Activated CD4-positive, alpha-beta T cell treated with anti-CD3 and anti-CD28 coated beads, Interleukin-2, amount 10 ng/mL, durations not matched to agents 24 days and 14 days (primary cell): ENCODE measurements at places on chromosomes 7 and 10. TPM values are rescaled to one million over a fixed set of nuclear protein-coding genes. Genes with fewer than 3 reads are reported as not detected.
A peak's percentile ranks its signal among the peaks of the same experiment; 100 is the strongest.

DNA sequence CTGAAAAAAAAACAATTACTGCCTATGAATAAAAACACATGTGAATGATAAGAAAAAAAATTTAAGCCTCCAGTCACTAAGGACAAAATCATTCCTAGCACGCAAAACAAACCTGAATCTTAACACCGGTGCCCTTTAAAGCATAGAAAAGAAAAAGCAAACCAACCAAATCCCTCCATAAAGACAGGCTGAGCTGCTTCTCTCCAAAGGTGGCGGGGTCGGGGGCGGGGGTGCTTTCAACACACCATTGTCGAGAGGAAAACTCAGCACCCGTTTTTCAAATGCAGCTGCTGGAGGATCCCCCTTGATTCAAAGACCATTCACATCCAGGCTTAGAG, 1.4 kb downstream of the ST8SIA6 start:
- H3K4me1 ChIP-seq = peaks cover 17% of the 10 kb centered on the region
- peaks cover 8% of the 10 kb centered on the region for H3K36me3 ChIP-seq
- H3K27me3 ChIP-seq = peaks cover 58% of the 10 kb centered on the region
- H3K27ac ChIP-seq = no peak overlapping the region
- no peak for DNase-seq

DNA sequence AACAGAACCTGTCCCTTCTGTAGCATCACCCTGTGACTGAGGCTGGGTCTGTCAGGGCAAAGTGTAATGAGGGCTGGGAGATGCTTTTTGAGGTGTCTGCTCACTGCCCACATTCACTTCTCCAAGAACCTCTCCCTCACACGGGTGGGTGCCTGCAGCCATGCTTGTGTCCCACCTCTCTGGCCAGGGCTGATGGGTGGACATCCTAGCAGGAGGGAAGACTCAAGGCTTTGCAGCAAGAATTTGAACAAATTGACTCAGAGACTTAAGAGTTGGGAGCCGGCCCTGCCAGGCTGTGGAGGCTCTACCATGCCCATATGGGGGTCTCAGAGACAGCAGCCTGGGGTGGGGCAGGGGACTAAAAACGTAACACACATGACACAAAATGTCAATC, 33.4 kb downstream of the GOLGA7B start:
- DNase-seq = no peak
- H3K36me3 ChIP-seq = no peaks in the 10 kb centered on the region
- no peaks in the 10 kb centered on the region for H3K4me1 ChIP-seq
- no peaks in the 10 kb centered on the region for H3K27me3 ChIP-seq
- H3K27ac ChIP-seq = no peak overlapping the region

GRCh38 chr10:97518301-97519043, 19.7 kb downstream of the UBTD1 start:
- no peak for DNase-seq
- H3K36me3 ChIP-seq = no peaks in the 10 kb centered on the region
- no peaks in the 10 kb centered on the region for H3K4me1 ChIP-seq
- no peak overlapping the region for H3K27ac ChIP-seq

- H3K27ac ChIP-seq = peak overlapping the region; percentile 60
- DNase-seq = no peak
- peaks cover 8% of the 10 kb centered on the region for H3K4me1 ChIP-seq
- H3K27me3 ChIP-seq = no peaks in the 10 kb centered on the region
- no peaks in the 10 kb centered on the region for H3K36me3 ChIP-seq
These were observed 80.9 kb downstream of the DIP2C start for GRCh38 chr10:608331-609261.

DNA sequence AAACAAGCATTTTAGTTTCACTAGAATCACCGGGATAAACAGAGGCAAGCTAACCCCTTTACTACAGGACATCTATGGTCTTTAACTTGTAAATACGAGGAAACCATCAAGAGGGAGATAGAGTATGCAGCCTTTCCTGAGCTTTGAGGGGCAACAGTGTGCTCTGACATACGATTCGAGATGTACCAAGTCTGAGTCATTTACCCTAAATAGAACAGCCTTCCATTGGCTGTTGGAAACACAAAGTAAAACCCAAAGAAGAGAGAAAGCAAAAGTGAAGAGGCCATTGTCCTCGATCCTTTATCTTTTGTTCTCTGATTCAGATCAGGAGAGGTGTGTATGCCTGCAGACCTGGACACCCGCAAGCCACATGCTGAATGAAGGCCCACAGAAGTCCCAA, 289.5 kb downstream of the KCNMA1 start:
- no peak overlapping the region for H3K27ac ChIP-seq
- H3K27me3 ChIP-seq = no peaks in the 10 kb centered on the region
- no peaks in the 10 kb centered on the region for H3K4me1 ChIP-seq
- no peak overlapping the region for H3K4me3 ChIP-seq

- peaks cover 27% of the 10 kb centered on the region for H3K36me3 ChIP-seq
- H3K27me3 ChIP-seq = no peaks in the 10 kb centered on the region
These were observed 2.3 kb upstream of the ZC3HAV1 start for GRCh38 chr7:139111811-139112301.

DNA sequence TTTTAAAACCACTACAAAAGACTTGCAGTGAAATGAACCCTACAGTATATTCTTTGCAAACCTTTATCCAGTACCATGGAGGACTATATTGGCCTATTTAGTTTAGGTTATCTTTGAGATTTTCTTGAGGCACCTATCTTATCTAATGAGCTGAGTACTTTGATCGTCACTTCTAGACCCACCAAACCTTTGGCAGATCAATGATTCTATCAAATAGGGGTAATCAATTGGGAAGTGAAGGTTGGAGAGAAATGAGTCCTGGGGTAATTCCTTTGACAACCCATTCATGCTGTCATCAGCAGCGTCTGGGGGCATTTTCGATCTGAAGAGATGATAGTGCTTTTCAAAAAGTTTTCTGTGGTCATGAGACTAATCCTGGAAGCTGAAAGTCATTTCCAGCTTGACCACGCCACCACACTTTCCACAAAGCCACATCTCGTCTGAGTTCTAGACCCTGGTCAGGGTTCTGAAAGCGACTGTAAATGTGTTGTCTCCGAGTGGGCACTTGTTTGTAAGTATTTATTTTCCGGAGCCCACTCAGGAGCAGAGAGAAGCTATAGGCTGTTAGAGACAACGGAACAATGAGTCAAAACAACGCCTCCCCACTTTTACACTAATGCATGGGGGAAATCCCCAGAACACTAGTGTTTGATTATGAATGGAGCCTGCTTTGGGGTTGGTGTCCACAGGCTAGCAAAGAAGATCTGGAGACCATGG, 4.8 kb downstream of the EGR2 start:
- peaks cover 67% of the 10 kb centered on the region for H3K4me1 ChIP-seq
- H3K27ac ChIP-seq = peak overlapping the region; percentile 100
- H3K36me3 ChIP-seq = peaks cover 89% of the 10 kb centered on the region
- peak overlapping the region; percentile 97 for H3K4me3 ChIP-seq

- no peaks in the 10 kb centered on the region for H3K27me3 ChIP-seq
- peaks cover 34% of the 10 kb centered on the region for H3K36me3 ChIP-seq
- no peak for DNase-seq
- peaks cover 69% of the 10 kb centered on the region for H3K4me1 ChIP-seq
These were observed 67.0 kb downstream of the OSBPL3 start for GRCh38 chr7:24912874-24913514.

- no peak overlapping the region for H3K27ac ChIP-seq
- H3K36me3 ChIP-seq = no peaks in the 10 kb centered on the region
- H3K27me3 ChIP-seq = no peaks in the 10 kb centered on the region
These were observed 160.8 kb downstream of the ZNF438 start for GRCh38 chr10:30870896-30871295.

DNA sequence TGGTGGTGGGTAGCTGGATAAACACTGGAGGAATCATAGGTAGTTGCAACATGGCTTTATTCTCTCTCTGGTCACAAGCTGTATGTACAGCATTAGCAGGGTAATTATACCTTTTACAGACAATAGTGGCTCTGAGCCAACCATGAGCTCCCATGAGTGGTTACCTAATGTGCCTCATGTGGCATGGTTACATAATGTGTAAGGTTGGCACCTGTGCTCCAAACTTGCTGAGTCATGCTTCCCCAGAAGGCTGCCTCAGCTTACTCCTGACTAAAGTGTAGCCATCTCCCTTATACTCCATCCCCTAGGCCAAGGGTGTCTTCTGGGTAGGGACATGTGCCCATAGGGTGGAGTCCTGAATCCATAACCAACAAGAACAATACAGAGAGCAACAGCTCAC, 345.3 kb upstream of the SEMA3C start:
- no peaks in the 10 kb centered on the region for H3K4me1 ChIP-seq
- no peak for DNase-seq
- H3K4me3 ChIP-seq = no peak overlapping the region

DNA sequence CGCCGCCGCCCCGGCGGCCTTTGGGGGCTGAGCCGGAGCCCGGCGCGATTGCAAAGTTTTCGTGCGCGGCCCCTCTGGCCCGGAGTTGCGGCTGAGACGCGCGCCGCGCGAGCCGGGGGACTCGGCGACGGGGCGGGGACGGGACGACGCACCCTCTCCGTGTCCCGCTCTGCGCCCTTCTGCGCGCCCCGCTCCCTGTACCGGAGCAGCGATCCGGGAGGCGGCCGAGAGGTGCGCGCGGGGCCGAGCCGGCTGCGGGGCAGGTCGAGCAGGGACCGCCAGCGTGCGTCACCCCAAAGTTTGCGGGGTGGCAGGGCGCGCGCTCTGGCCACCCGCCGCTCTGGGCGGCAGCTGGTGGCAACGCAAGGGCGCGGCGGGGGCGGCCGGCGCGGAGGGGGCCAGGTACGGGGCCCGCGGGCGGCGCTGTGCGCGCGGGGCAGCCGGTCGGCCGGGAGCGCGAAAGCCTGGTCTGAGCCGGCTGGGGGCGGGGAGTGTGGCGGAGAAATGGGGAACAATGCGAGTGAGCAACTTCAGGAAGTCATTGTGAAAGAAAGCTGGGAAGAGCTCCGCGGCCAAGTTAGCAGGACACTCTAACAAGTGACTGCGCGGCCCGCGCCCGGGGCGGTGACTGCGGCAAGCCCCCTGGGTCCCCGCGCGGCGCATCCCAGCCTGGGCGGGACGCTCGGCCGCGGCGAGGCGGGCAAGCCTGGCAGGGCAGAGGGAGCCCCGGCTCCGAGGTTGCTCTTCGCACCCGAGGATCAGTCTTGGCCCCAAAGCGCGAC, at the start of gene IKZF1:
IKZF1 (plus strand) TSS at position 588 of the 782 bp plus-strand sequence. CDS start 14,346 bp downstream, outside the sequence.
- peak within 1 kb of the TSS; percentile 97 for H3K27ac ChIP-seq
- H3K4me1 ChIP-seq = peaks cover 39% of the 10 kb centered on the region
- peaks cover 4% of the 10 kb centered on the region for H3K27me3 ChIP-seq
- H3K4me3 ChIP-seq = peak within 1 kb of the TSS; percentile 95

- H3K4me3 ChIP-seq = no peak overlapping the region
- no peaks in the 10 kb centered on the region for H3K27me3 ChIP-seq
- no peaks in the 10 kb centered on the region for H3K4me1 ChIP-seq
- H3K36me3 ChIP-seq = no peaks in the 10 kb centered on the region
These were observed 209.4 kb downstream of the POU6F2 start for GRCh38 chr7:39187130-39187529.

DNA sequence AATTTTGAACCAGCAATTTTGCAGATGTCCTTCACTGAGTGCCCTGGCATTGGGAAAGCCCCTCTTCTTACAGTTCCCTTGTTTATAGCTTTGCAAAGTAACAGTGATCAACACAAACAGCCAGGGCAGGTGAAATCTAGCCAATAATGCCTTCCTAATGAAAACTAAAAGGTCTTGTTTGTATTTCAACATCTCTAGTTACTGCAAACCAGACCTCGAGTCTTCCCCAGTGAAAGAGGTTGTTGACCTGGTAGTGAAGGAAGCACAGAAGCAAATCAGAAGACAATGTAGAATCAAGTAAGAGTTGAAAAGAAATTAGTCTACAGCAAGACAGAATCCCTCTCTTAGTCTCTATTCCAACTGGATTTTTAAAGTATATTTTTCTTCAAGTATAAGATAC, 231.2 kb downstream of the SNX13 start:
- H3K4me3 ChIP-seq = no peak overlapping the region
- DNase-seq = peak; percentile 11
- peaks cover 10% of the 10 kb centered on the region for H3K27me3 ChIP-seq
- H3K4me1 ChIP-seq = no peaks in the 10 kb centered on the region
- no peaks in the 10 kb centered on the region for H3K36me3 ChIP-seq
- no peak overlapping the region for H3K27ac ChIP-seq

GRCh38 chr7:94391726-94392392, 2.8 kb upstream of the COL1A2 start:
- peak overlapping the region; percentile 77 for H3K4me3 ChIP-seq
- no peaks in the 10 kb centered on the region for H3K36me3 ChIP-seq
- H3K27ac ChIP-seq = peak overlapping the region; percentile 89
- peaks cover 2% of the 10 kb centered on the region for H3K27me3 ChIP-seq
- DNase-seq = peak; percentile 83
- H3K4me1 ChIP-seq = peaks cover 28% of the 10 kb centered on the region

The SPDYE2 gene
- 0.19 TPM in 1 of 2 replicates, not detected in the other for total RNA-seq

The TMEM26 gene
- not detected in 2 replicates for total RNA-seq

The CNPY1 gene
- not detected in 2 replicates for total RNA-seq

The CH25H gene
- total RNA-seq = not detected in 2 replicates

The AKR1D1 gene
- total RNA-seq = not detected in 2 replicates

The HOXA4 gene
- total RNA-seq = not detected in 2 replicates

The AKR1C3 gene
- not detected in 2 replicates for total RNA-seq

The LAMB1 gene
- 0.12 TPM in 1 of 2 replicates, not detected in the other for total RNA-seq

The TMEM248 gene
- total RNA-seq = 88.4 and 92.2 TPM in 2 replicates
